Aorta (tissue), 5 donors: ENCODE measurements at places on chromosomes 2 and 18. TPM values are rescaled to one million over a fixed set of nuclear protein-coding genes. Genes with fewer than 3 reads are reported as not detected.

Gene INO80D
- total RNA-seq, result 28.4 TPM

Gene SNORC
- 1.7 TPM for total RNA-seq

Gene MALL
- 32.8 TPM for total RNA-seq

Gene DSG1
- not detected for total RNA-seq

Gene CTLA4
- 0.30 TPM for total RNA-seq

Gene PRPF40A
- total RNA-seq, result 73.3 TPM

Gene PCGF1
- total RNA-seq, result 15.9 TPM

Gene IL1R1
- 135 TPM for total RNA-seq

Gene DNAH6
- 0.42 TPM for total RNA-seq

Gene NT5DC4
- total RNA-seq, result 0.23 TPM

Gene SPTBN1
- 322 TPM for total RNA-seq

Gene HDLBP
- 476 TPM for total RNA-seq

Gene AFG3L2
- 26.0 TPM for total RNA-seq

Gene CDCA7
- total RNA-seq, result 2.8 TPM

Gene NEB
- total RNA-seq, result 3.1 TPM

Gene TUBA3E
- not detected for total RNA-seq

Gene UGT1A7
- total RNA-seq, result not detected

Gene GPR45
- not detected for total RNA-seq

Gene GRB14
- 5.1 TPM for total RNA-seq

Gene UPP2
- total RNA-seq, result not detected

Gene TUBB6
- total RNA-seq, result 155 TPM

Gene KIAA2012
- not detected for total RNA-seq

Gene SPATS2L
- total RNA-seq, result 59.8 TPM

Gene RPE
- 50.6 TPM for total RNA-seq

Gene GALNT3
- 2.4 TPM for total RNA-seq

Gene LDLRAD4
- 61.9 TPM for total RNA-seq

Gene FAM237A
- total RNA-seq, result not detected

Gene ECEL1
- total RNA-seq, result 7.2 TPM

Gene ASPRV1
- total RNA-seq, result 3.4 TPM

Gene POTEF
- total RNA-seq, result 0.24 TPM

Gene KLHL30
- total RNA-seq, result 8.8 TPM

Gene SLC9A4
- total RNA-seq, result not detected

Gene LRPPRC
- 51.4 TPM for total RNA-seq

Gene ABCB11
- not detected for total RNA-seq

Gene FBLN7
- total RNA-seq, result 6.1 TPM

Gene ITGB6
- not detected for total RNA-seq

Gene FZD7
- total RNA-seq, result 24.3 TPM

Gene CPO
- total RNA-seq, result 0.58 TPM

Gene HTRA2
- 35.4 TPM for total RNA-seq

Gene RNF152
- total RNA-seq, result 25.5 TPM

Gene FEV
- not detected for total RNA-seq

Gene GCG
- total RNA-seq, result not detected

Gene IL18R1
- total RNA-seq, result 8.0 TPM

Gene POTEJ
- not detected for total RNA-seq

Gene COLEC11
- total RNA-seq, result 1.7 TPM

Gene DSEL
- total RNA-seq, result 16.9 TPM

Gene TMEM150A
- 19.2 TPM for total RNA-seq

Gene PAIP2B
- 5.4 TPM for total RNA-seq

Gene VAPA
- total RNA-seq, result 221 TPM

Gene CNGA3
- not detected for total RNA-seq

Gene MC5R
- not detected for total RNA-seq

Gene RTP5
- not detected for total RNA-seq

Gene GNLY
- 8.0 TPM for total RNA-seq

Gene ARL4C
- 12.5 TPM for total RNA-seq

Gene PTGR3
- 16.9 TPM for total RNA-seq

Gene ANKMY1
- total RNA-seq, result 10.4 TPM

Gene ALLC
- not detected for total RNA-seq

Gene MAPK4
- 1.7 TPM for total RNA-seq
